ENCODE measurements at places on chromosomes 16 and 17.

DNA sequence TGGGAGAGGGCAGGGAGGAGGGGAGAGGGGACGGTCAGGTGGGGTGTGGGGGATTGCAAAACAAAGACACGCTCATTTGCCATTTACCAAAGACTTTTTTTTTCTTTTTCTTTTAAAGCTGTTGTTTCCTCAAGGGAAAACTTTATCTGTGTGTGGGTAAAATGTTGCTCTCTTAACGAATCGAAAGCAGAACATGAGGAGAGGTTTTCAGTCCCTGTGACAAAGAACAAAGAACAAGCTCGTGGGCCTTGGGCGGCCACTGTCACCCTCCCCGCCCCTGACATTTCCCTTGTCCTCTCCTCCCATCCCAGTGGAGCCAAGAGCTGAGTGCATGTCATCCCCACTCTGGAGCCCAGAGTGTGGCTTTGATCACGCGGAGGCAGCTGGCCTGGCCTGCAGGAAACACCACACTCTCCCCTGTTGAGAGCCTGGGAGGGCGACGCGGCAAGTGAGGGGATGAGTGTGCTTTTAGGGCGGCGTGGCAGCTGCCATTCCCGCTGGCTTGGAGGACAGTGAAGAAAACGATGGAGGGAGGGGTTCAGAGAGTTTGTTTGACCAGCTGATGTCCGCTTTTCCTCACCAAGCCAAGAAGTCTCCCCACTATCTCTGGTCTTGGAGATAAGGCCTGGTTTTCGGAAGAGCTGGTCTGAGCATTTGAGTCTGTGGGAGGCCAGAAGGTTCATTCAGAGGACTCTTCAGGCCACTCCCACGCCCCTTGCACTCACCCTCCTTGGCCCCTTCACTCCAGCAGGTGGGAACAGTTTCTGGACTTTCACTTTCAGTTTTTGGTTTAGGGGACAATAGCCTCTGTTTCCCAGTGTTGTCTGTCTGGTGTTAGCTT, 11.4 kb downstream of the CCR7 start:
- peaks cover 55% of the 10 kb centered on the region for H3K4me1 ChIP-seq
- no peak overlapping the region for H3K27ac ChIP-seq
- peak; percentile 20 for DNase-seq
- no peaks in the 10 kb centered on the region for H3K27me3 ChIP-seq
- no peak overlapping the region for H3K4me3 ChIP-seq

GRCh38 chr16:67541391-67542263, 13.0 kb downstream of the RIPOR1 start:
- no peaks in the 10 kb centered on the region for H3K27me3 ChIP-seq
- H3K36me3 ChIP-seq = peaks cover 87% of the 10 kb centered on the region
- H3K4me1 ChIP-seq = peaks cover 26% of the 10 kb centered on the region
- no peak for DNase-seq
- H3K4me3 ChIP-seq = no peak overlapping the region
- no peak overlapping the region for H3K27ac ChIP-seq

GRCh38 chr17:37047631-37048104, 98.9 kb downstream of the AATF start:
- no peaks in the 10 kb centered on the region for H3K27me3 ChIP-seq
- H3K36me3 ChIP-seq = peaks cover 13% of the 10 kb centered on the region
- H3K4me1 ChIP-seq = no peaks in the 10 kb centered on the region

DNA sequence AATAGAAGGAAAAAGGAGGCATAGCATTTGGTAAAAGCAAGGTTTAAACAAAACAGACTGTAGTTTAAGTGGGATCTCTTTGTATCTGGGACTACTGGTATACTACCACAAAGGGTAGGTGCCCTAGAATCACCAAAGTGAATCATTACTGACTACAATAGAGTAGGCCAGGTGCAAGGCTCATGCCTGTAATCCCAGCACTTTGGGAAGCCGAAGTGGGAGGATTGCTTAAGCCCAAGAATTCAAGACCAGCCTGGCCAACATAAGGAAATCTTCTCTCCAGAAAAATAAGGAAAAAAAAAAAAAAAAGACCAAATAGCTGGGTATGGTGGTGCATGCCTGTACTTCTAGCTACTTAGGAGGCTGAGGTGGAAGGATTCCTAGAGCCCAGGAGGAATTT, 60.8 kb upstream of the CORO6 start:
- H3K27me3 ChIP-seq = no peaks in the 10 kb centered on the region
- peaks cover 3% of the 10 kb centered on the region for H3K4me1 ChIP-seq
- DNase-seq = no peak
- no peak overlapping the region for H3K27ac ChIP-seq

DNA sequence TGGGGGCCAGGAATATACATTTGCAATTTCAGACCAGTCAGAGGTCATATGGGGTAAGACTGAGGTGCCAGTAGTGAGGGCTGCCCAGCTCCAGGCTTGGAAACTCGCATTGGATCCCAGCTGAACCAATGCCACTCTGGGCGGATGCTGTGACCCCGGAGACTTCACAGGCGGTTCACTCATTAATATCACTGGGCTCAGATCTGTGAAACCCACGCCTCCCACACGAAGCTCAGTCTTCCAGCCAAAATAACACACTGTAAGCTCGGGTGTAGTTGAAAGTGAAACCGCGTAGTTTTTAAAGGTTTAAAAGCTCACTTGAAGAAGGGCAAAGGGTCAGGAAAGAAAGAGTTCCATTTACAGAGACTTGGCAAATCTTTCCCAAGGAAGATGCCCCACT, 254.8 kb downstream of the FOXL1 start:
- H3K27me3 ChIP-seq = no peaks in the 10 kb centered on the region
- H3K27ac ChIP-seq = no peak overlapping the region
- DNase-seq = no peak
- peaks cover 31% of the 10 kb centered on the region for H3K4me1 ChIP-seq

DNA sequence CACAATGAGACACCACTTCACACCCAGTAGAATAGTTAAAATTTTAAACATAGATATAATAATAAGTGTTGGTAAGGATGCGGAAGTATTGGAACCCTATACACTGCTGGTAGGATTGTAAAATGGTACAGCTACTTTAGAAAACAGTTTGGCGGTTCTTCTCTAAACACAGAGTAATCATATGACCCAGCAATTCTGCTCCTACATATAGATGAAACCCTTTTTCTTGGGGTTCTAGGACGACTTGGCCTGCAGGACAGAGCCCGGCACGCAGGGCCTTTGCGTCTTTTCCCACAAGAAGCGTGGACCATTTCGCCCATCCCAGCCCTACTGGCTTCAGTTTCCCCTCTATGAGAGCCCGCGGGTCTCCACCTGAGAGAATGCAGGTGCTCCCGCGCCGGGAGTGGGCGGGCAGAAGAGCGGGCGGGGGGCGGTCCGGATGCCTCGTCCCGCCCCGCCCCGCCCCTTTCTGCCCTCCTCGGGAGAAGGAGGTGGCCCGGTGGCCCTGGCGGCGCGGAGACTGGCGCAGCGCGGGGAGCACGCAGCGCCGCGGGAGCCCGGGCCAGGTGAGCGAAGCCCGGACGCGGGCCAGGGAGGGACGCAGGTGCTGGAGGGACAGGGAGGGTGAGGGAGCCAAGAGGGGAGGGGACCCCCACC, at the start of gene SDR42E2:
SDR42E2 (plus strand) TSS at position 508 of the 657 bp plus-strand sequence. CDS start 3,077 bp downstream, outside the sequence.
- no peak within 1 kb of the TSS for H3K4me3 ChIP-seq
- no peak within 1 kb of the TSS for H3K27ac ChIP-seq
- no peaks in the 10 kb centered on the region for H3K36me3 ChIP-seq

- H3K27ac ChIP-seq = no peak overlapping the region
- no peak overlapping the region for H3K4me3 ChIP-seq
- H3K36me3 ChIP-seq = peaks cover 18% of the 10 kb centered on the region
- no peaks in the 10 kb centered on the region for H3K27me3 ChIP-seq
Observed at GRCh38 chr16:27232061-27232900, 29.0 kb downstream of the KDM8 start.

DNA sequence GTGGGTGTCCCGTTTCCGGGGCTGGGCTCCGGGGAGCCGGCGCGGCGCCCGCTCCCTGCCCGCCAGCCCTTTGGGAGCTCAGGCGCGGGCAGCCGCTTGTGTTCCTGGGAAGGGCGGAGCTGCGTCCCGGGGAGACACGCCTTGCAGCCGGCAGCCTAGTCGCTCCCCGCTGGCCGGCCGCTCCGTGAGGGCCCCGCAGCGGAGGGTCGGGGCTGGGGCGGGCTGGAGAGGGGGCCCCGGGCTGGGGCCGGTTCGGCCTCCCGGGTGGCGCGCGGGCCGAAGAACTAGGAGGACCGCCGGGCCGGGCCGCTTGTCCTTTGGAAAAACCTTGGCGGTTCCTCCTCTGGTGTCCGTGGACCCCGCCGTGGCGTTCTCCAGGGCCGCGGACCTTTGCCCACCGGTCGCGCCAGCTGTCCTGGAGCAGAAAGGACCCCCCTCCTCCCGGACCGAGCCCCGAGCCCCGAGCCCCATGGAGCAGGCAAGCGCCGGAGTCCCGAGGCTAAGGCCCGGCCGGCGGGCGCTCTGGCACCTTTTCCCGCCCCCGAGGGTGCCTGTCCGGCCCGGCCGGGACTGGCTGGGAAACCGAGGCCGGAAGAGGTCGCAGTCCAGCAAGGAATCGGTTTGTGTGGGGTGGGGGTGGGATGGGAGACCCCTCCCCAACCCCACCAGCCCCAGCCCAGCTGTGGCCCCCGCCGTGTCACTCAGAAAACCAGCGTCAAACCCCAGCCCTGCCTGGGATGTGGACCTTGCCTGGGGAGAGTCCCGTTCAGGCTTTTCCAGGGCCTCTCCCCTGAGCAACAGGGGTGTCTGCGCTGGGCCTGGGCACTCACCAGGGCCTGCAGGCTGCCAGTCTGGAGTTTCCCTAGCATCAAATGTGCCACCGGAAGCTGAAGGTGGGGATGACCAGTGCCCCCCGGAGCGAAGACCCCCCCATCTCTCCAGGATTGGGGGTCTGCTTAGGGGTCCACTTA, 6.8 kb upstream of the TBC1D3B start:
- H3K27me3 ChIP-seq = peaks cover 55% of the 10 kb centered on the region
- H3K4me1 ChIP-seq = peaks cover 9% of the 10 kb centered on the region
- no peaks in the 10 kb centered on the region for H3K36me3 ChIP-seq
- no peak for DNase-seq
- H3K27ac ChIP-seq = no peak overlapping the region

DNA sequence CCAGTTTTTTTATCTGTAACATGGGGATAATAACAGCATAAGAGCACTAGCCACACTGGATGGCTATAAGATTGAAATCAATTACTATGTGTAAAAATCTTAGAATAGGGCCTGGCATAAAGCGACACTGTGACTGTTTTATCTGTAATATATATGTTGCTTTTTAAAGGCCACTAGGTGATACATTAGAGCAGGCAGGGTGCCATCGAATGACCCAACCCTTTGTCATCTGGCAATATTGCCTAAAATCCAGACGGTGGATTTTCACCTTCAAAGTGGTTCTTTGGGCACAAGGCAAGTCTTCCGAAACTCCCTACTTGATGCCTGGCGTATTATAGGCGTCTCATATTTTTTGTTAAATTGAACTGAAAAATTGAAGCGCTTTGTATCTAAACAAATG, 69.1 kb downstream of the PRKCA start:
- no peak overlapping the region for H3K4me3 ChIP-seq
- no peak for DNase-seq
- H3K4me1 ChIP-seq = no peaks in the 10 kb centered on the region

GRCh38 chr16:8740775-8741355, 56.6 kb downstream of the TMEM186 start:
- H3K36me3 ChIP-seq = no peaks in the 10 kb centered on the region
- H3K27ac ChIP-seq = no peak overlapping the region
- H3K27me3 ChIP-seq = no peaks in the 10 kb centered on the region
- peaks cover 4% of the 10 kb centered on the region for H3K4me1 ChIP-seq
- DNase-seq = no peak

DNA sequence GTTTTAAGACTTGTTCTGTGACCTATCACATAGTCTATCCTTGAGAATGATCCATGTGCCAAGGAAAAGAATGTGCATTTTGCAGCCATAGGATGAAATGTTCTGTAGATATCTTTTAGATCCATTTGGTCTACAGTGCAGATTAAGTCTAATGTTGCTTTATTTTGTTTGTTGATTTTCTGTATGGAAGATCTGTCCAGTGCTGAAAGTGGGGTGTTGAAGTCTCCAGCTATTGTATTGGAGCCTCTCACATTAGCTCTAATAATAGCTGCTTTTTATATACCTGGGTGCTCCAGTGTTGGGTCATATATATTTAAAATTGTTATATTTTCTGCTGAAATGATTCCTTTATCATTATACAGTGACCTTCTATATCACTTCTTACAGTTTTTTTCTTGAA, 155.6 kb upstream of the MON1B start:
- no peaks in the 10 kb centered on the region for H3K36me3 ChIP-seq
- H3K4me1 ChIP-seq = no peaks in the 10 kb centered on the region
- no peak for DNase-seq
- no peak overlapping the region for H3K27ac ChIP-seq
- H3K4me3 ChIP-seq = no peak overlapping the region

DNA sequence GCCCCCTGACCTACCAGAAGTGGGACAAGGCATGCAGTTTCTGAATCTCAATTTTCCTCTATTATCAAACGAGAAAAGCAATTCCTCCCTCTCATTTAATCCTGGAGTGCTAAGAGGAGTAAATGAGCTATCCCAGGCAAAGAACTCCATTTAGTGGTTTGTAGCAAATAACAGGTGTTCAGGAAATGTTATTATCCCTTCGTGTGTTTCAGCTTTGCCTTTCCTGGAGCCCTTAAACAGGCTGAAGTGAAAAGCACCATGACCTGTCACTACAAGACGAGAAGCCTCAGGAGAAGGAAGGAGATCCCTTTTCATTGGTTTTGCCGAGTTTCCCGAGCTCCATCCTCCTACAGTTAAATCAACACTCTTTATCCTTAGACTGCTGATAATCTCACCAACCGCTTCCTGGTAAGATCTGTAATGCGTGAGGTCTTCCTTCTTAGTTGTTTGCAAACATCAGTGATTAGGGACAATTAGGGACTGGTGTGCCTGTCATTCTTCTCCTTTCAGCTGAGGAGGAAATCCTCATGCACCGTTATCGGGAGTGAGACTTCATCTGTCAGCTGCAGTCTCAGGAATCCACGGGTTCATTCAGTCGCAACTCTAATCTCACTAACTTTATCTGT, 30.8 kb upstream of the MYOCD start:
- no peak overlapping the region for H3K4me3 ChIP-seq
- no peak for DNase-seq
- H3K27me3 ChIP-seq = no peaks in the 10 kb centered on the region

GRCh38 chr17:10635290-10635689, 21.8 kb downstream of the MYH3 start:
- no peaks in the 10 kb centered on the region for H3K4me1 ChIP-seq
- DNase-seq = no peak
- H3K4me3 ChIP-seq = no peak overlapping the region
- H3K36me3 ChIP-seq = no peaks in the 10 kb centered on the region
- H3K27me3 ChIP-seq = no peaks in the 10 kb centered on the region
- no peak overlapping the region for H3K27ac ChIP-seq

- no peak overlapping the region for H3K27ac ChIP-seq
- H3K27me3 ChIP-seq = peaks cover 22% of the 10 kb centered on the region
- H3K4me1 ChIP-seq = no peaks in the 10 kb centered on the region
- no peak overlapping the region for H3K4me3 ChIP-seq
Observed at GRCh38 chr16:89004209-89004831, 27.3 kb upstream of the CBFA2T3 start.

- H3K4me3 ChIP-seq = no peak overlapping the region
- H3K4me1 ChIP-seq = peaks cover 38% of the 10 kb centered on the region
- H3K27me3 ChIP-seq = no peaks in the 10 kb centered on the region
- DNase-seq = no peak
Observed at GRCh38 chr16:86070484-86070883, 171.5 kb downstream of the IRF8 start.

Data from SJSA1 (cell line).